ENCODE measurements at places on chromosomes 7 and 10. TPM values are rescaled to one million over a fixed set of nuclear protein-coding genes. Genes with fewer than 3 reads are reported as not detected.

The CALML5 gene
- total RNA-seq = not detected

The TES gene
- total RNA-seq = 98.5 TPM

The HOXA6 gene
- total RNA-seq = not detected

The PLA2G12B gene
- total RNA-seq = not detected

The NXPH1 gene
- not detected for total RNA-seq

GRCh38 chr10:87862679-87863052 is 667 bp downstream of the KLLN start:
- DNase-seq = no peak

DNA sequence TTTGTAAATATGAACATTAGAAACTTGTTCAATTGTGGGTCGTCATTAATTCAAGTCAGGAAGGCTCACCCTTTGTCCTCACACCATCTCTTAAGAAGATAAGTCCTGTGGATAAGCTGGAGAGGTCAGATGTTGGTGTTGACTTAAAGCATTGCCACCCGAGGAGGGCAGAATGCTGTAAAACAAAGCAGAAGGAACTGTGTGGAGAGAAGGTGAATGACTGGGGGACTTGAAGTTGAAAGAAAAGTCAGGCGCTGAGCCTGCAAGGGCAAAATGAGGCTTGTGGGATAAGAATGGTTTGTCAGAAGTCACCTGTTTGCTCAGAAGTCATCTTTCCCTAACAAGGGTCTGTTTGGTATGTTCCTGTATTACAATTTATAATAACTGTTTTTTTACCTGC is 9.1 kb downstream of the RPA3 start:
- DNase-seq = no peak

DNA sequence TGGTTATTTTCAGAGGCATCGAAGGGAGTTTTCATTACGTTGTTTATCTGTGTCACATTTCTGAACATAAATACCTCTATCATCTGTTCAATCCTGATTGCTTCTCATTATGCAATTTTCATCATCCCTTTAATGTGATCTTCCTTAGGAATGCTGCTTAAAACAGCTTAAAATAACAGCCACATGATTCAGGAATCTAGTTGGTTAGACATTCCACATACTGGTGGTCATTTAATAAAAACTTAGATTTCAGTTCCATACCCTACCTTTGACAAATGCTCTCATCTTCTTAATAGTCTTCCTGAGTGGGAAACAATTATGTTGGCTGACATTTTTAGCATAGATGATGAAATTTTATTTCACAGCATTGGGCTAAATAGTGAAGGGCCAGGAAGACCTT is 191.3 kb upstream of the CDCA7L start:
- DNase-seq = no peak

DNA sequence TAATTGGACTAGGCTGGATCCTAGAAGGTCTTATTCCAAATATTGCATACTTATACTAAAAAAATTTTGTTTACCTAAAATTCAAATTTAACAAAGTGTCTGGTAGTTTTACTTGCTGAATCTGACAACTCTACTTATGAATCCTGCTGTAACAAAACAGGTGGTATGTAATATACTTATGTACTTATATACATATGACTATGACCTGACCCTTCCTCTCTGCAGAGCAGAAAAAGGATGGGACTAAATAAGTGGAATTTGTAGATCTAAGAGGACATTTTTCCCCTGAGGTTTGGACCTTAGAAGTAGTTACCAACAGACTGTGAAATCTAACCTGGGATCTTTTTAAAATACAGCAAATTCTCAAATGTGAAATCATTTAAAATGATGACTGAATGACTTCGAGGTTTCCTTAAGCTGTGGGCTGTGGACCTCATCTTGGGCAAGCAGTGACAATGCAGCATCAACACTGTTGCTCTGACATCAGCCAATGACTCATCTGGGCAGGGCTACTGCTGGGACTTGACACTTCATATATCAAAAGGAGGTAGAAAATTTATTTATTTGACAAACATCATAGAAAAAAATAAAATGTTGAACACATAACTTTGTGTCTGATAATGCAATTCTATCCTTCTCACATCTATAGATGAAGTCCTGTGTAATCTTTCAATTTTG is 73.6 kb downstream of the RELN start:
- DNase-seq = no peak

DNA sequence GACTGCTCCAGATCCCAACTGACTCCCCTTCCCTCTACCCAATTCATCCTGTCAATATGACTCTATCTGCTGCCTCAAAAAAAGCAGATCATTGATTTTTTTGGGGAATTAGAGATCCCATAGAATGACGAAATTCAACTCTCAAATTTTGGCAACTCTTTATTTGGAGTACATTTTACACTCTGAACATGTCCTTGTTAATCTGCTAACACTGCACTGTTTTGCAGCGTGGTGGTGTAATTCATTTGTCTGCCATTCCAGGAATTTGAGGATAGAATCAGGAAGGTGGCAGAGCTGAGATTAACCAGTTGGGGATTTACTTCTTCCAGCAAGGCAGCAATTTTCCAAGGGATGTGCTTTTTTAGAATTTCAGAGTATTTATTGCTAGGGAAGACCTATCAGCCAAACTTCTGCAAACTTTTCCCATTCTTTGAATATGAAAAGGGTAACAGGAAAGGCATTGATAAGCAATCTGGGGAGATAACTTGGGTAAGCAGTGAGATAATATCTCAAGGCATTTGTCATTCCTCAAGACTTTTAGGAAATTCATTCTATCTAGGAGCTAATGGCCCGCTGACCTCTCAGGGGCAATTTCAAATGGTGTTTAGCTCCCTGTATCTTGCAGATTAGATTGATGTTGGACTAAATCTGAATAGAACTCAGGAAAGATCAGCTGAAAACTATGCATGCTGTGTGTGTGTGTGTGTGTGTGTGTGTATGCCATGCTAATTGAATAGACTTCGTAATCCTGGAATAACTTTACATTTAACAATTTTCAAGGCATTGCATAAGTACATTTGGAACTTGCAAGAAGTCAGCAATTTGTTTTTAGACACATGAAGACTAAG is 9.7 kb downstream of the BAMBI start:
- no peak for DNase-seq

GRCh38 chr7:35415411-35415822 is 161.5 kb upstream of the TBX20 start:
- DNase-seq = no peak

DNA sequence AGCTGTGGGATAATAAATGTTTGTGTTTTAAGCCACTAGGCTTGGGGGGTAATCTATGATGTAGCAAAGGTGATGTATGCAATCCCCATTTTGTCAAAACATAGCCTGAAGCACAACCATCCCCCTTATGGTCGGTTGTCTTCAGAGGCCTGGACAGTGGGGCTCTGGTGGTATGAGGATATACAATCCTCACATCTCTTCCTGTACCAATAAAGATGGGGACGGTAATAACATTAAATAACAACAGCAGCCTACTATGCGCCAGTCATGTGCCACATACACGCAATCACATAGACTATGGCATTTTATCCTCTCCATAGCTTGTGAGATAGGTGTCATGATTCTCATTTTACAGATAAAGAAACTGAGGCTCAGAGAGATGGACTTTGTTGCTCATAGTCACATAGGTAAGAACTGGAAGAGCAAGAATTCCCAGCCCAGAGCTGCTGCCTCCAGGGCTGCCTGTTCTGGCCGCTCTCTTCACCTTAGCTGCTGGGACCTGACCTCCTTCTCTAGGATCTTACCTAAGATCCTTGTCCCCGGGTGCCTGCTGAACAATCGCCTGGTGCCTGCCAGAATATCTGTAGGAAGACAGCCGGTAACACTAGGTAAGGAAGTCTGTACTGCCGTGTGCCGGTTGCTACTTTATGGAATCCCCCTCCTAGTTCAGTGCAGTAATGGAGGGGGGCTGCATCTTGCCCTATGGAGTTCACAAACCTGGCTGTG is 108.6 kb downstream of the ARHGAP22 start:
- DNase-seq = no peak

DNA sequence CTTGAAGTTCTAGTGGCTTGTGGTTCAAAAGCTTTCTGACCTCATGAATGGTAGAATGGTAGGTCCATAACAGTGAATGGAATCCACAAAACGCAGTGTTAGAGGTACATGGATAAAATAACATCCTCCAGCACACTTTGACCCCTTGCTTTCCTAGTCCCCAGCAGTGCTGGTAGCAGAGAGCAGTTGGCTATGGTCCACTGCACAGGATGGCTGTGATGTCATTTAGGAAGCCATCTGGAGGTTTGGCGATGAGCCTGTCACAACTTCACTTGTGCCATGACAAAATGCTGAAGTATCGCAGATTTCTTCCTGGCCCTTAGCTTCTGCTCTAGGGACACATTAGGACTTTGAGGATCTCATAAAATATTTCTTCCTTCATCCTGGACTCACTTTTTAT is 300.0 kb upstream of the FZD8 start:
- DNase-seq = no peak

DNA sequence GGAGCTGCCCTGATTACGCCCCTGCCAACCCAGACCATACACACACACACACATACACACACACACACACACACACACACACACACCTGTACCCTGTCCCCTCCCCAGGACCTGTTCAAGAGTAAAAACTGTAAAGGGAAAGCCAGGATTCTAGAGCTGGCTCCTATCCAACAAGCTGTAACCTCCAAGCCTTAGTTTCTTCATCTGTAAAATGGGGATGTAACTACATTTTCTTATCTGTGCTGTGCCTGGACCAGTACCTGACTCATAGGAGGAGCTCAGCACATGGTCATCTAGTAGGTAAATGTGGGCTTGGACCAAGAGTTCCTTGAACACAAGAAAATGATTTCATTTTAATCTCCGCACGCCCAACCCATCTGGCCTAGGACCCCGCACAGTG is 128.8 kb downstream of the ZMIZ1 start:
- DNase-seq = no peak

- DNase-seq = no peak
These were observed 58.5 kb downstream of the PHYHIPL start for GRCh38 chr10:59234816-59235429.

GRCh38 chr7:69839782-69840181 is 241.5 kb downstream of the AUTS2 start:
- no peak for DNase-seq

GRCh38 chr10:89645742-89646172 is 715 bp upstream of the PANK1 start:
- no peak for DNase-seq

DNA sequence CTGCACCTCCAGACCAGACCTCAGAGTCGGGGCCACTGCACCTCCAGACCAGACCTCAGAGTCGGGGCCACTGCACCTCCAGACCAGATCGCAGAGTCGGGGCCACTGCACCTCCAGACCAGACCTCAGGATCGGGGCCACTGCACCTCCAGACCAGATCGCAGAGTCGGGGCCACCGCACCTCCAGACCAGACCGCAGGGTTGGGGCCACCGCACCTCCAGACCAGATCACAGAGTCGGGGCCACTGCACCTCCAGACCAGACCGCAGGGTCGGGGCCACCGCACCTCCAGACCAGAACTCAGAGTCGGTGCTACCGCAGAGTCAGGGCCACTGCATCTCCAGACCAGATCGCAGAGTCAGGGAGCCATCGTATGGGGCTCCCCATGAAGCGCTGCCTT is 105.9 kb downstream of the ACTR3B start:
- DNase-seq = no peak

GRCh38 chr7:19118636-19119371 is 1.4 kb upstream of the TWIST1 start:
- no peak for DNase-seq

GRCh38 chr7:64992971-64993370 is 2.1 kb upstream of the ZNF117 start:
- DNase-seq = no peak

GRCh38 chr10:124450783-124451057 is 885 bp upstream of the NKX1-2 start:
- DNase-seq = no peak

DNA sequence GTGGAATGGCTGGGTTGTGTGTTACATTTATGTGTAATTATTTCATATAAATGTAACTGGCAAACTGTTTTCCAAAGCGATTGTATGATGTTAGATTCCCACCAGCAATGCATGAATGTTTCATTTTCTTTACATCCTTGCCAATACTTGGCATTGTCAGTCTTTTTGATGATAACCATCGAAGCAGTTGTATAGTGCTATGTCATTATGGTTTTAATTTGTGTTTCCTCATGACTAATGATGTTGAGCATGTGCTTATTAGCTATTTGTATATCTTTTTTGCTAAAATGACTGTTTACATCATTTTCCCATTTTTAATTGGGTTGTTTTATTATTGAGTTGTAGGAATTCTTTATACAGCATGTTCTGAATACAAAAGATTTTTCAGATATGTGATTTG is 22.3 kb downstream of the AHCYL2 start:
- no peak for DNase-seq

DNA sequence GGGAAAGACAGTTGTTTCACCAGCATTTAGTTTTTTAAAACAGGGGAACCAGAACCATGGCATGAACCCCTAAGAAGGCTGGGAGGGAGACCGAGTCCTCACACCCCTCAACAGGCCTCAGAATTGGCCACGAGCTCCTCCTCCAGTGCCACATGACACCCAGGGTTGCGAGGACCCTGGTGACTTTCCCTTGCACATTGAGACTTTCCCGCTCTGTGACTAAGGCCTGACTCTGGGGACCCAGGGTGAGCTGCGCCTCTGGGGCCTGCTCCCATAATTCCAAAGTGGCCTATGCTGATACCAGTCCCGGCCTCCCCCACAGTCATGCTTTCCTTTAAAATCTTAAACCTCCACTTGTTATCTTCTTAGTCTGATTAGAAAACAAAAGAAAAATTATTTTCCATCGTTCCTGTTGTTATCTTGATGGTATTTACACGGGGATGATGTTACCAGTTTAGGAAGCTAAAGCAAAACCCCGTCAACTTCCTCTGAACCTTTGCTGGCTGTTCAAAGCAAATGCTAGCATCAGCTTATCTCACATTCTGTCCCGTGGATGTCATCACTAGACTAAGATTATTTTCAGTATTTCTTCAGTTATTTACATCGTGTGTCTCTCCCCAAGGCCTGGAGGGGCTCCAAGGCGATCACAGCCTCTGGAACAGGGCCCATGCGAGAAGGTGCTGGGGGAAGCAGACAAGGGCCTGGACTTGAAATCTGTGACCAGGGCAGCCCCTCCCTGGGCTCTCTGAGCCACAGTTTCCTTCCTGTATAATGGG is 42.1 kb downstream of the FAM53B start:
- DNase-seq = no peak

DNA sequence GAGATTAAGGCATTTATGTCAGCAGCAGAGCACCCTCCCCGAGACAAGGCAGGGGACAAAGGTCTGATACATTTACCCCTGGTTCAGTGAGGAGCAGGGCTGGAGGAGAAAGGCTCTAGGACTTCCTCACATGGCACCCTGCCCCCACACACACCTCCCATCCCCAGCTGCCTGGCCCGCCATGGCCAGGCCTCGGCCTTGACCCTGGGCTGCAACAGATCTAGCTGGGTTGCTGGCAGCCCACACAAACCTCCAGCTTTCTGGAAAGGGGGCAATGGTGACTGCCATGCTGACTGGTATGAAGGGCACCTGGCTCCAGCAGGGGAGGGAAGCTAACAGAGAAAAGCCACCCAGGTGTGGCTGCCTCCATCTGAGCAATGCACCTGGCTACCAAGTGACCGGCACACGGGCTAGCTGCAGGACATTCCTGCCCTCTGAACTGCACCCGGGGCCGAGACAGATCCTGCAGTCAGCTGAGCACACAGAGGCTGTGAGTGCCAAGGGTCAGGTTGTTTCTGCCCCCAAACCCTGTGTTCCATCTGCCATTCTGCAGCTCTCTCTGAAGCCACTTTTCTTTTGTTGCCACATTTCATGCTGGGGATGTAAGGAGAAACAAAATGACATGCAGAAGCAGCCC is 85.8 kb upstream of the LRRC18 start:
- no peak for DNase-seq
